ENCODE measurements at places on chromosomes 1 and 21.
A peak's percentile ranks its signal among the peaks of the same experiment; 100 is the strongest.

DNA sequence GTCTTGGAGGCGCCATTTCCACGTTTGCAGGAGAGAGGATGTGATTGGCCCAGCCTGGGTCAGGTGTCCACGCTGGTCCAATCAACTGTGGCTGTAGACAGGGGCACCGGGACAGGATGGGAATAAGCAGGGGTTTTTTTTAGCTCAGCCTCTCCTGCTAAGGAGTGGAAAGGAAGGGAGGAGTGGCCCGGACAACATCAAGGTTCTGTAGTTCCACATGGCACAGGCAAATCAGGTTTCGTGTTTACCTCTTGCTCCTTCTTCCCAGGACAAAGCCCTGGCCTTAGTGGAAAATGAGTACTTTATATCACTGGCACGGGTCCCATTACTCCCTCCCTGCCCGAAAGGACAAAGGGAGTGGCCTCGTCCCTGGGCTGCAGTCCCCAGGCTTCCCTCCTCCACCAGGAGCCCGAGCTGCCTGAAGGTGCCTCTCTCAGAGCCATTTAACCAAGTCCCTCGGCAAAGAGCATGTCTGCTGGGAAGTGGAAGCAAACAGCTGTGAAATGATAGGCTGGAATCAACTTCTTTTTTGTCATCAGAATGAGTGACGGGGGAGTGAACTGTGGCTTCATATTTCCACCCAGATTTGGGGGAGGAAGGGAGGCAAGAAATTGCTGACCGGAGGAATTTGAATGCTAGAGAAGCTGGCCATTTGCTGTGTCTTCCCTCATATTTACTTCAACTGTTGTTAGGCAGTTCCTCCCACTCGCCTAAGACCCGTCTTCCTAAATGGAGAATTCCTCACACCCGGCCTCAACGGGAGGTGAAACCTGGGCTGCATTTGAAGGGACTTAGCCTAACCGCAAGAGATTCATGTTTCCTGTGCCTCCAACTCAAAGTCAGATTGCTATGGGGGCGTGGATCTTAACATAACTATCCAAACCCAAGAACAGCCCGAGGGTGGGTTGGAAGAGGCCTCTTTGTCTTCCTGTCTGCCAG lies 84.9 kb upstream of the SLC44A3 start:
- peak; percentile 4 for DNase-seq

- no peak for DNase-seq
Observed at GRCh38 chr1:87084244-87084836, 169.9 kb downstream of the HS2ST1 start.

DNA sequence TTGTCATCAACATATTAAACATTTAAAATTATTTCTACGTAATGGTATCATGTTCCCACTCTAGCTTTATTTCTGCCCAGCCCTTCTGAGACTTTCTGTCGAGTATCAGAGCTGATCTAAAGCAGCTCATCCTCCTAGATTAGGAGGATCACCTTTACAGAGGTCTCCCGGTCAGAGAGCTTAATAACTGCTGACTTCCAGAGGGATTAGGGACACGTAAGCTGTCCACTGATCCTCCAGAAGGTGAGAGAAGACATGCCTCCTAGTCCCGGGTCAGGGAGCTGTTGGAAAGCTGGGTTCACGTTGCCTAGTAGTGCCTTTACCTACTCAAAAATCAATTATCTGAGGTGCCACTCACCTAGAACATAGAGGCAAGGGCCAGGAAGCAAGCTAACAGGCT lies 31.2 kb upstream of the NADK start:
- DNase-seq, result no peak

- DNase-seq, result no peak
Observed at GRCh38 chr1:61950418-61950817, 208.1 kb downstream of the PATJ start.

DNA sequence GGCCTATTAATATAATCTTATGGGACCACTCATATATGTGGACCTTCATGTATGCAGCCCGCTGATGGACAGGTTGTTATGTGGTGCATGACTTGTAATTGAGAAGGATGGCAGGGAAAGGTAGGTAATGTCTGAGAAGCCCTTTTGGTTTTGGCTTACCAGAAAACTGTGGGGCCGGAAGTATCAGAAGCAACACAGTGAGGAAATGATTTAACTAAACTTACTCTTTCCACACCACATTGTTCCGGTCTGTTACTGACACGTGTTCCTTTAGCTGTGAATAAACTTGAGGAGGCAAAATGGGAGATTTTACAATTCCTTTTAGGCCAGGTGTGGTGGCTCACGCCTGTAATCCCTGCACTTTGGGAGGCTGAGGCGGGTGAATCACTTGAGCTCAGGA lies 32.4 kb downstream of the KIF1B start:
- DNase-seq, result no peak

GRCh38 chr1:87612956-87613355 lies 284.3 kb downstream of the LMO4 start:
- DNase-seq, result no peak

DNA sequence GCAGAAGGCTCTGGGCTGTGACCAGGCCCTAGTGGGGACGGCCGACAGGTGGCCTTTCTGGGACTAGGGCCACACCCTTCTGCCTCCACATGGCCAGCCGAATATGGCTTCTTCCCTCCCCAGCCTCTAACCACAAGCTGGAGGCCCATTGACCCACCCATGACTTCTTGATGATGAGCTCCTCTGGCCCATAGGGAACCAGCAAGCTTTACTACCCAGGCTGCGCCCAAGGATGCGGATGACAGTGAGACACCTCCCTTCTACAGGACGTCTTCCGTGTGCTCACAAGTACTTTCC lies 41.0 kb downstream of the LDLRAD2 start:
- DNase-seq, result no peak

DNA sequence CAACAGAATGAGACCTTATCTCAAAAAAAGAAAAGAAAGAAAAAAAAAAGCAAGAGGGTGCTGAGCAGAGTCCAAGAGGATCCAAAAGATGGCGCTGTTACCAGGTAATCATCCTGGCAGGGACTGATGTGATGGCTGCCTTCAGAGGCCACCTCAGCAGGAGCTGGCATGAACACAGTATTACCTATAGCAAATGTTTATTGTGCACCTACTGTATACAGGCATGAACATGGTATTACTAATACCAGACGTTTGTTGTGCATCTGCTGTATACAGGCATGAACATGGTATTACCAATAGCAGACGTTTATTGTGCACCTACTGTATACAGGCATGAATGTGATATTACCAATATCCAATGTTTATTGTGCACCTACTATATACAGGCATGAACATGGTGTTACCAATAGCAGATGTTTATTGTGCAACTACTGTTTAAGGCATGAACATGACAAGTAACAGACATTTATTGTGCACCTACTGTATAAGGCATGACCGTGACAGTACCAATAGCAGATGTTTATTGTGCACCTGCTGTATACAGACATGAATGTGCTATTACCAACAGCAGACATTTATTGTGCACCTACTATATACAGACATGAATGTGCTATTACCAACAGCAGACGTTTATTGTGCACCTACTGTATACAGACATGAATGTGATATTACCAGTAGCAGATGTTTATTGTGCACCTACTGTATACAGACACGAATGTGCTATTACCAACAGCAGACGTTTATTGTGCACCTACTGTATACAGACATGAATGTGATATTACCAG lies 115.1 kb upstream of the TMEM51 start:
- peak; percentile 35 for DNase-seq

DNA sequence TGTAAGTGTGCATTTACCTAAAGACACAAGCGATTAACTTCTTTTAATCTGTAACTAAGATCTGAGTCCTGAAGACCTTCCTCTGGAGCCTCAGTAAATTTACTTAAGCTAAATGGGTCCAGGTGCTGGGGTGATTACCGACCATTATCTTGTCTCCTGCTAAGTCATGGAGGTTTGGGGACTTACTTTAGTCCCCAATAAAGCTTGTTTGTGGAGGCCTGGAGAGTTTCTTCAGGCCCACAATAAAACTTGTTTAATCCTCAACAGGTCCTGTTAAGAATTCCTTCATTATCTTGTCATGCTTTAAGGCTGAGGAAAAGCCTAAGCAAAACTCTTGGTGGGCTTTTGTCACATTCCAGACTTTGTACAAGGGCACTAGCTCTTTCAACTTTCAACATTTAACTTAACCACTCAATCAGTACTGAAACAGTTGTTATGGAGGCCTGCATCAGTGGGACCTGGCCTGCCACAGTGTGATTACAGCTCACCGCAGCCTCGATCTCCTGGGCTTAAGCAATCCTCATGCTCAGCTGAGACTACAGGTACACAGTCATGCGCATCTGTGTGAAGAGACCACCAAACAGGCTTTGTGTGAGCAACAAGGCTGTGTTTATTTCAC lies 84.0 kb downstream of the FMO4 start:
- no peak for DNase-seq

- DNase-seq, result peak; percentile 53
Observed at GRCh38 chr1:40627987-40628902, 37.2 kb downstream of the RIMS3 start.

DNA sequence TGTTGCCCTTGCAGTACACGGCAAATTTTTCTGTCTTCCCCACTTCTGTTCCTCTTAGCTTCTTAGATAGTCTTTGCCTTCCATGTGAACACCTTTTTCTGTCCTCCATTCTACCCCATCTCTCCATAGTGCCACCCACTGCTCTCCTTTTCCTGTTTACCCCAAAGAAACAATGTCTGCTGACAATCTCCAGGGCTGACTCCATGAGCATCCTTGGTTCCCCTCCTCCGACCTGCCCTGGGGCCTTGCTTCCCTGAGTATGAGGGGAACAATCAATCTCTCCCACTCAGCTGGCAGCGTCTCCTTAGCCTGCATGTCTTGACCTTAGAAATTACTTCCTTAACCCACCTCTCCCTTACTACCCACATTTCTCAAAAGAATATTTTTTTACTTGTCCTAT lies 12.3 kb upstream of the MYBPHL start:
- no peak for DNase-seq

DNA sequence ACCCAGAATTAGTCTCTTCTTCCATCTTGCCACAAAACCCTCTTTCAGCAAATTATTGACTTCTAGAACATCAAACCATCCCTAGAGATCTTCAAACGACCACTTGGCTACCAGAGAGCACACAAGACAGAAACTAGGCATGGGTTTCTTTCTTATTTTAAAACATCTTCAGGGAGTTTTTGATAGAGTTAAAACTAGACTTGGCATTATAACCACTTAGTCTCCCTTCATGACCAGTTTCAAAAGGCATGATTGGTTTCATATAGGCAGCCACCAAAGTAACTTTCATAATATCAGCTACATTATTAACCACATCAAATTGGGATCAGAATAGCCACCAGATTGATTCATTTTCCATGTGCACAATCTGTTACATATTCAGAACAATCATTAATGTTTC lies 368.4 kb upstream of the GREM2 start:
- no peak for DNase-seq

DNA sequence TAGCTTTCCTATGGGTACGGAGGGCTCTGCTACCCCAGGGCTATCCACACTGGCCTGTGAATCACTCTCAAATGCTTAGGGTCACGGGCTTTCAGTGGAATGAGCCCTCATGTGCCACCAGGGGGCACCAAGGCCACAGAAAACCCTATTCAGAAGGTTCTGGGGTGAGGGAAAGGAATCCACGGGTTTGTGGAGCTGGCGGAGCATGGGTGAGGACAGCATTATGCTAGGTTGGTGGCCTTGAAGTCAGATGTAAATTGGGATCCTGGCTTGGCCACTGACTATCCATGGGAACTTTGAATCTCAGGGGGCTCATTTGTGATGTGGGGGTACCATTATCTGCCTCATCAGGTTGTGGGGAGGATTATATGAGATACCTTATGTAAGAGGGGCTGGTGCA lies 5.1 kb upstream of the LAMTOR5 start:
- peak; percentile 75 for DNase-seq

GRCh38 chr1:237398751-237399150 lies 356.8 kb downstream of the RYR2 start:
- DNase-seq, result no peak

GRCh38 chr1:34868230-34869049 lies 8.9 kb upstream of the SMIM12 start:
- no peak for DNase-seq

GRCh38 chr1:83872515-83872914 lies 126.4 kb downstream of the TTLL7 start:
- no peak for DNase-seq

DNA sequence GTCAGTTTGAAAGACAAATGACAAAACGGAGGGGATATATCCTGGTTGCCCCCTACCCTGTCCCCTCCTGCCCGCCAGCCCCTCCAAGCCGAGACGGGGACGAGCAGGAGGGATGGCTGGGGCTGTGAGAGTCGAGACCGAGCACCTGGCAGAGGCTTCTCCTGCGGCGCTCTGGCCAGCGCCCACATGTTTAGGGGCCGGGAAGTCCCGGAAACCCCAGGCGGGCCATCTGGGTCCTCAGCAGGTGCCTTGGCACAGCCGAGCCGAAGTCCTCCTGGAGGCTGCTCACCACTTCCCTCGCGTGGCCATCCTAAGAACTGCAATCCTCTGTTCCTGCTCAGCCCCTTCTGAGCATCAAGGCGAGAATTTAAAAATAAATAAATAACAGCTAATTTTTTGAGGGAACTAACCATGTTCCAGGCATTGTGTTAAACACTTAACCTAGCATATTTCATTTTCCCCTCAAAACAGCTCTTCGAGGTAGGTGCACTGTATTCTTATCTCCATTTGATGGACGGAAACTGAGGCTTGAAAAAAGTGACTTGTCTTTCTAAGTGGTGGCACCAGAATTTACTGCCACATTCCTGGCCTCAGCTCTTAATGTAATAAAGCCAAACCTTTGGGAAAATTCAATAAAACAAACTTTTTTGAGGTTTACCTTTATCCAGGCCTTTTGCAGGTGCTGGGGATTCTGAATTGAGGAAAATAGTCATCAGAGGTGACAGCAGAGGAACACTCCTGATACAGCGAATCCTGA lies 3.5 kb upstream of the RIMS3 start:
- DNase-seq, result peak; percentile 91

DNA sequence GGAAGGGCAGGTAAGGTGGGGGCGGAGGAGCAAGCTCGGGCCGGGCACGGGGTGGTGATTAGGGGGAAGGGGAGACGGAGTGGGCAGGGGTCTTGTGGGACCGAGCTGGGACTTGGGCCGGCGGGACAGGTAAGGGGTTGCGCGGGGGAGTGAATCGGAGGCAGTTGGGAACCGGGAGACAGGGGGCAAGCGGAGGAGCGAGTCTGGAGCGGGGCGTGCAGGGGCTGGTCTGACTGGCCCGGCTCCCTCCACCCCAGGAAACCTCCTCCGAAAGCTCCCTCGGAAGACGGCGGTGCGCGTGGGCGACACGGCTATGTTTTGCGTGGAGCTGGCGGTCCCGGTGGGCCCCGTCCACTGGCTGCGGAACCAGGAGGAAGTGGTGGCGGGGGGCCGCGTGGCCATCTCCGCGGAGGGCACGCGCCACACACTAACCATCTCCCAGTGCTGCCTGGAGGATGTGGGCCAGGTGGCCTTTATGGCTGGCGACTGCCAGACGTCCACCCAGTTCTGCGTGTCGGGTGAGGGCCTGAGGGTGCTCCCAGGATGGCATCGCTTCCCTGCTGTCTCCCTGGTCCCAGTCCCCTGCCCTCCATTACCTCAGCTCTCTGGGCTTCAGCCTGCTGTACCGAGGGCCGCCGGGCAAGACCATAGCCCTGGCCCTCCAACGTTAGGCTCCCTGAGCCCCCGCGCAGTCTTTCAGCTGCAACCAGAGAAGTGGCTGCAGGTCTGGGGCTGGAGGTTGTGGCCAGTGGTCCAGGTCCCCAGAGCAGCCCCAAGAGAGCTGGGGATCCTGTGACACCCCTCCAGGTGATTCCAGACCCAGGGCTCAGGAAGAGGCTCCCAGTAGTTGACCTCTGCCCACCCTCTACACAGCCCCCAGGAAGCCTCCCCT lies 6.3 kb downstream of the OBSCN start:
- DNase-seq, result no peak

GRCh38 chr21:38986806-38987632 lies 181.3 kb downstream of the ETS2 start:
- no peak for DNase-seq

Measured in activated CD4-positive, alpha-beta T cell treated with anti-CD3 and anti-CD28 coated beads for 48 hours (primary cell).